Stimulated activated CD8-positive, alpha-beta memory T cell treated with anti-CD3 and anti-CD28 coated beads, Interleukin-15, amount 100 ng/mL, for 24 hours (primary cell): ENCODE measurements at places on chromosomes 5 and 9.

- no peak for DNase-seq
These were observed 699.0 kb downstream of the BRINP1 start for GRCh38 chr9:118670011-118670953.

- no peak for DNase-seq
These were observed 160.7 kb upstream of the DAPK1 start for GRCh38 chr9:87336914-87337333.

DNA sequence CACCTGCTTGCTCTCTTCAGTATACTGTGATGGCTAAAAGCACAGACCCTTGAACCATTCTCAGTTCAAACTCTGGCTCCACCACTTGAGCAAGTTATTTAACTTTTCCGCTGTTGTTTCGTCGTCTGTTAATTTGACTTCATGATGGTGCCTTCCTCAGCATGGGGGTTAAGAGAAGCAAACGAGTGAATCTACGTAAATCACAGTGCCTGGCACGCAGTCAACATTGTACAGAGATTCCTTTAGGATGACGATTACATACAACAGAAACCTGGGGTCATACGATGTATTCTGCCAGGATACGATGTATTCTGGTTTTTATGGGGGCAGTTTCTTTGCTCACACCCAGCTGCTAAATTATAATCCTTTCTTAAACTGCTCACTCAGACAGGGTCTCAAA lies 515.6 kb downstream of the CCDC171 start:
- no peak for DNase-seq

DNA sequence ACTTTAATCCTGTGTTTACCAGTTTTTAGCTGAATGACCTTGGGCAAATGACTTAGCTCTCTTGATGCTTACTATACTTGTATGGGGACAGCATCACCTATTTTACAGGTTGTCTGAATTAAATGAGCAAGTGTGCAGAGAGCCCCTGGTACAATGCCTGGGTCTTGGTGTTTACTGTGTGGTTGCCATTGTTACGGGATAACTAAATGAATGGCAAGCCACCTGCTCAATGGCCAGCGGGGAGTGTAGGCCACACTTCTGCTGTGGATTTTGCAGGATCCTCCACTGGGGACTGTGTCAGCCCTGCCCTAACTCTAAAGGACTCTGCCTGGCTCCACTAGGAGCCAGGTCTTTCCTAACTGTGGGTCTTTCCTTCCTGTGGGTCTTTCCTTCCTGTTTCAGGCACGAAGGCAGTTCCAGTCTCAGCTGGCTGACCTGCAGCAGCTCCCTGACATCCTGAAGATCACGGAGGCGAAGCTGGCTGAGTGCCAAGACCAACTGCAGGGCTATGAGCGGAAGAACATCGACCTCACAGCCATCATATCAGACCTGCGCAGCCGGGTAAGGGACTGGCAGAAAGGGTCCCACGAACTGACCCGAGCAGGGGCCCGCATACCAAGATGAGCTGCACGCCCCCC lies 10.3 kb upstream of the GLE1 start:
- DNase-seq = no peak

DNA sequence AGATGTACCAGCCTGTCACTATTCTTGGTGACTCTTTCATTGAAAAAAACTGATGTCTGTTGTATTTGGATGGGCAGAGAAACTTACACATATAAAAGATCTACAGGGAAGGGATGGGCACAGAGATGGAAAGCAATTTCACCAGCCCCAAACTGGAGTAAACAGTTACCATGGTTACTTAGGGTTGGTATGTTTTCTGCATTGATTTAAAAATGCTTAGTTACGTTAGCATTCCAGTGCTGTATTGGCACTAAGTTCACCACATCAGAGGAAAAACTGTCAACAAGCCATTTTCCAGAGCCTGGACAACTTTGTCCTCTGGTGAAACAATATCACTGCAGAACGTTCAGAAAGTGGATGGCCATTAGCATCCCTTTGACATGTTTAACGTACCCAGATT lies 28.0 kb downstream of the MARCHF3 start:
- DNase-seq = no peak

GRCh38 chr5:1910081-1910760 lies 27.5 kb upstream of the IRX4 start:
- DNase-seq = no peak
